ENCODE measurements at places on chromosomes 16 and 17. TPM values are rescaled to one million over a fixed set of nuclear protein-coding genes. Genes with fewer than 3 reads are reported as not detected.

HASPIN gene
- 71.3 TPM for total RNA-seq

TRIM37 gene
- 22.4 TPM for total RNA-seq

LUC7L3 gene
- total RNA-seq = 206 TPM

UTS2R gene
- 34.9 TPM for total RNA-seq

DRC7 gene
- total RNA-seq = 0.46 TPM

ANKFN1 gene
- 0.72 TPM for total RNA-seq

PMP22 gene
- not detected for total RNA-seq

ABCC3 gene
- not detected for total RNA-seq

GLTPD2 gene
- not detected for total RNA-seq

All from OCI-LY7 (cell line).